ENCODE measurements at places on chromosomes 3 and 15. TPM values are rescaled to one million over a fixed set of nuclear protein-coding genes. Genes with fewer than 3 reads are reported as not detected.

DNA sequence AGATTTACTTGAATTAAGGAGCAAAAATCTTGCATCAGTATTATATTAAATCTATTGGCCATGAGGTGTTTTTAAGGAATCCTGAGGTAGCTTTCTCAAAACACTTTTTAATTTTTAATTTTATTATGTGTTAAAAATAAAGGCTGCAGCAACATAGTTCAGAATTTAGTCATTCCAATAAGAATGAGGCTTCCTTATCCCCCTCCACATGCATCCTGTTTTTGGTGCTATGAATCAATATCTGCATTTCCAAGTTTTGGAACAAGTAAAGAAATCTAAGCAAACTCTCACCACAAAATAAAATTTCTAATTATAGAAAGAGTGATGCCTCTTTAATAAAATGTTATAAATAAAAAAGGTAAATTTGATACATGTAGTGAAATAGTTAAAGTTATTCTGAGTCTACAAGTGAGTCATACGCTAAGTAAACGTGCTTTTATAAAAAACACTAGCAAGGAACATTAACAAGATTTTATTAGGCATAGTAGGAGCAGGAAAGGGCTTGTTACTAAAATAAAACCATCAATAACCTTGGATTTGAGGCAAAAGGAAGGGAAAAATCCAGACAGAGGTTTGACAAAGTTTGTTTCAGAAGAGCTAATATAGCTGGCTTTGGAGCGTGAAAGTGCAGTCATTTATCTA, 1218.0 kb downstream of the NSUN3 start:
- DNase-seq = no peak

KLHL18 gene
- total RNA-seq = 12.1 TPM

GNAT1 gene
- not detected for total RNA-seq

ENTPD3 gene
- not detected for total RNA-seq

DNA sequence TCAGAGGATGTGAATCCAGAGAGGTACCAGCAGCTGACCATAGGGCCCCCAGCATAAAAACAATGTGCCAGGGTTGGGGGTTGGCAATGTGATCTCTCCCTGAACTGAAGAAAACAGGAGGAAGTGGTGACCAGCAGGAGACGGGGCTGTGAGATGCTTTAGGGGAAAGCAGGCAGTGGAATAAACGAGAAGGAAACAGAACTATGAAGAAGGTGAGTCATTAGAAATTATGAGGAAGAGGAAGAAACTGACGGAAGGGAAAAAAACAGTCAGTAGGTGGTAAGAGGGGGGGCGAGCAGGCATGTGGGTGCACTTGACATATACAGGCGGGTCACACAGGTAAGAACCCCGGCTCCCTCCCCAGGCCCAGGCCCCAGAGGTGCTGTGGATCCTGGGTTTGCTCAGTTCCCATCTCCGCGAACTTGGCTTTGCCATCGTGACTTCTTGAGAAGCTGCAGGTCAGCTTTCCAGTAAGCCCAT, 42.2 kb upstream of the B3GNT5 start:
- no peak for DNase-seq

DNA sequence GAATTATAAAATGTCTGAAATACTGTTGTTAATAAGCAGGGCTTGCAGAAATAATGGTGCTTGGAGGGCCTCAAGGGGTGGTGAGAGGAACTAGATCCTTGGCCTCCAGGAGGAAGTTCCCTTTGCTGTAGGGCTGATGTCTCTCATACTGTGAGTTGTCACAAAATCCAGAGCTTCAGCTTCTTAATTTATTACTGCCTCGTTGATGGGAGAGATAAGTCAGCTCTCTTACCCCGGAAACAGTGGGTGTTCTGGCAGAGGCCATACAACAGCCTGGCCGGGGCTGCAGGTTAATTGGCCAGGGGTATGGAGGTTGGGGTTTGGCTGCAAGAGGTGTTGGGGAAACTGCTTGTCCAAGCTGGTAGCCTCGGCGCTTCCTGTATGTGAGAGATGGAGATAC, 15.5 kb downstream of the MAPKAPK3 start:
- no peak for DNase-seq

GRCh38 chr3:157530637-157531300, 27.6 kb upstream of the VEPH1 start:
- peak; percentile 73 for DNase-seq

MANF gene
- total RNA-seq = 67.4 TPM

DNA sequence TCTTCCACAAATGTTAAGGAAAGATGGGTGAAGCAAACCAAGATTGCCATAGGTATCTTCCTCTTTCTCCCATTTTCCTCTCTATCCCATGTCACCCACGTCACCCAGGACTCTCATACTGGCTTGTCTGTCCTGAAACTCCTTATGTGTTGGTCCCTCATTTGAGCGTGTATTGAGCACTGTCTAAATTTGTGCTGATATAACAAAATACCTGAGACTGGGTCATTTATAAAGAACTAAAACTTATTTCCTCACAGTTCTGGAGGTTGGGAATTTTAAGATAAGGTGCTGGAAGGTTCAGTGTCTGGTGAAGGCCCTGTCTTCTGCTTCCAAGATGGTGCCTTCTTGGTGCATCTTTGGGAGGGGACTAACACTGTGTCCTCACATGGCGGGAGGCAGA, 186.9 kb upstream of the SLC24A5 start:
- no peak for DNase-seq

- DNase-seq = peak; percentile 3
Measured at GRCh38 chr15:95604634-95605036, 725.9 kb upstream of the NR2F2 start.

STX19 gene
- total RNA-seq = not detected

DNA sequence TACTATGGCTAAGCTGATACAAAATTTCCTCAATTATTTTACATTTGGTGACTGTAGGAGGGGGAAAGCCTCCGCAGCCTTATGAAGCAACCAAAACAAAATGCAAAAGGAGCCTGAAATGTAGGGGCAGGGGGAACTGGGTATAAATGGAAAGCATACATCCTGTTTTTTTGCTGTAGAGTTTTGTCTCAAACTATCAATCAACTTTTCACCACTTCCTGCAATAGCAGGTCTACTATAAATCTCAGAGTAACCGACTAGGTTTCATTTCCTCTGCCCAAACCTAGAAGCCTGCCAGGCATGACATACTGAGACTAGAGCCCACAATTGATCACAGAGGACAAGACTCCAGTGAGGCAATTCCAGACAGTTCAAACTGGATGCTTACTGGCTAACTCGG, 91.3 kb downstream of the SHQ1 start:
- no peak for DNase-seq

OGG1 gene
- total RNA-seq = 11.3 TPM

- DNase-seq = no peak
Measured at GRCh38 chr3:100641471-100642032, 32.2 kb downstream of the ADGRG7 start.

DNA sequence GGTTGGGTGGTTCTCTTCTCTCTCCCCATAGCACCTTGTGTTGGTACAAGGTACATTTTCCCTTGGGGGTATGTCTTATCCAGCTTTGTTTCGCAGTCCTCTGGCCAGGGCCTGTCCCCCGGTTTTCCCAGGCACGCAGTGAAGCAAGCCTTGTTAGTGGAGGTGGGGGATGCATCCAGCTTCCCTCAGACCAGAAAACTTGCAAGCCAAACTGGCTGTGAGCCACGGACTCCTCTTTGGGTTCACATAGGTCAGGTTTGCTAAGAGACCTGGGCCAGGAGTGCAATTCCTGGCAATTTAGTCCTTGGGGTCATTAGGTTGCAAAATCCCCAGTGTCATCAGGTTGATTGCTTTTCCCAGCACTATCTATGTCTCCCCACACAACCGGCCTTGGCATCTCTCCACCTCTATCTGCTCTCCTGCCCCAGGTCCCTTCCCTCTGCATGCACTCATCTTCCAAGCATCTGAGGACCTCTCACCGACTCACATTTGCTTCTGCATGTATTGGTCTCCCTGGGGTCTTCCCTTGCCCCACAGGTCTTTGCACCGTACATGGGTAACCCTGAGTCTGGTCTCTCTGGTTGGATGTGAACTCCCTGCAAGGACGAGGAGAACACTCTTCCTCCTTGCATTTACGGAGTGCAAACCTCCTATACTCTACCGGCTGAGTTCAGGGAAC, 34.2 kb downstream of the BCL2L10 start:
- no peak for DNase-seq

GPR27 gene
- total RNA-seq = 5.0 TPM

GRCh38 chr15:31283043-31283442, 43.6 kb upstream of the KLF13 start:
- no peak for DNase-seq

DNA sequence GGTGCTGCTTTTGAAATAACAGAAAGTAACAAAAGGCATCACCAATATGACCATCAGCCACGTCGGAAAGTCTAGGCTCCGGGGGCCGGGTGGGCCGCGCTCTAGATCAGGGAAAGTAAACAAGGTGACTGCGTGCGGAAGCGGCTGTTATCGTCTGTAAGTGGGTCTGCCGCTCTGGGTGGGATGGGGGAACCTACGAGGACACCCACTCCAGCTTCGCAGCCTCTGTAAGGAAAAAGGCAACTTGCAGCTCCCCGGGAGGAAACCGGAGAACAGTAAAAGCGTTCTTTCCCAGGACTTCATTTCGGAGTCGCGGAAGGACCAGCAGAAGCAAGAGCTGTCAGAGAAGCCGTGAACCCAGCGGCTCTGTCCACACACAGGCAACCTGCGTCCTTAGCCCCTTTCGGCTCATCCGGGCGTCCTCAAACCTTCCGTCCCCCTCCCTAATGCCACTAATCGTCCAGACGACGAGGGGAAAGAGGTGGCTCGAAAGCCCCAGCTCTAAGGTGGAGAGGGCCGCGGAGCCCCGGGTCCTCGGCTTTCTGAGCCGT, 461 bp downstream of the XRN1 start:
- DNase-seq = peak; percentile 51

DNA sequence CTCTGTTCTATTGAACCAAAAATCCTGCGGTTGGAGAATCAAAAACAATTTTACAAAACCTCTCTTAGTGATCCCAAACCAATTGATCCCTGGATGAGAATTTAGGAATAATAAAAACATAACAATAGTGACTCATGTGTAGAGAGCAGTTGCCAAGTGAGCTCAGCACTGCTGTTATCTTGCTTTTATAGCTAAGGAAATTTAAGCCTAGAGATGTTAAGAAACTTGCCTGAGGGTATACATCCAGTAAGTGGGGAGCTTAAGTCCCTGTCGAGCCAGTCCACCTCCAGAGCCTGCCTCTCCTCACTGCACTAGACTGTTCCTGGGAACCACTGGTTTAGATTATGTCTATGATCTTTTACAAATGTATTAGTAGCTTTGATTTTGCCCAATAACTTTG, 358.4 kb upstream of the LMCD1 start:
- no peak for DNase-seq

DNA sequence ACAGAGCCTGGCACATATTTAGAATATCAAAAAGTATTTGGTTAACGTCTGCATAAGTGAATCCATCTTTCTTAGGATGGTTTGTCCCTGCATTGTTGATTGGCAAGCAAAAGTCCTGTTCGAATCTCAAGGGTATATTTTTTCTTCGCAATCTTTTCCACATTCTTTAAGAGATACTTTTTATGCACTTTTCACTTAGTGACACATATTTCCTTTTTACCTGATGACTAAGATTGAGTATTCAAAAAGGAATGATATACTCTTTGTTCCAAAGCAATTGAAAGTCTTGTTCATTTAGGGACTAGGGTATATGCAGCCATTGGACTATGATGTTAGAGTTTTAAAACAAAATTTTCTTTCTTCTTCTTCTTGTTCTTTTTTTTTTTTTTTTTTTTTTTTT, 349.9 kb downstream of the NLGN1 start:
- no peak for DNase-seq

GRCh38 chr3:132979606-132980005, 58.6 kb upstream of the TMEM108 start:
- no peak for DNase-seq

GRCh38 chr3:481680-482079, 285.1 kb downstream of the CHL1 start:
- no peak for DNase-seq

DNA sequence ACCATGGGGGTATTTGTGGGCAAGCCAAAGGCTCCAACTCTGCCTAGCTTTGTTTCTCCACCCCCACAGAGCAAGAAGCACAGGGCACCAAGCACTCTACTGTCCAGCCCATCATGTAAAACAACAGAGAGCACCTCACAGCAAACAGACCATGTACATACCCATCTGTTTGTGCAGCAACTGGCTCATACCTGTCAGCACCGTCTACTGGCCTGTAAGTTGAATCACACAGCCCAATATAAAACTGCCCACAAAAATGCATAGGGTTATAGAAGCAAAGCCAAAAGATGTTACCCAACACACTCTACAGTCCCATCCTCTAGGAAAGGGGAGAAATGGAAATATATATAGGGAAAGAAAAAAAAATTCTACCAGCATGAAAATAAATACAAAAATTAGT, 139.7 kb upstream of the CPNE4 start:
- DNase-seq = no peak

GRCh38 chr3:192935441-192935840, 17.8 kb upstream of the MB21D2 start:
- no peak for DNase-seq

FBXO45 gene
- 33.4 TPM for total RNA-seq

- DNase-seq = no peak
Measured at GRCh38 chr3:55804170-55805095, 317.3 kb upstream of the WNT5A start.

GRCh38 chr3:167929968-167930367, 165.8 kb downstream of the GOLIM4 start:
- no peak for DNase-seq

GRCh38 chr3:40623567-40623966, 98.8 kb downstream of the ZNF621 start:
- DNase-seq = peak; percentile 46

SOX14 gene
- not detected for total RNA-seq

All from Daoy (cell line).